ENCODE measurements at places on chromosomes 4 and X.

- no peak for DNase-seq
Observed at GRCh38 chr4:126799416-126799815, 833.3 kb upstream of the INTU start.

DNA sequence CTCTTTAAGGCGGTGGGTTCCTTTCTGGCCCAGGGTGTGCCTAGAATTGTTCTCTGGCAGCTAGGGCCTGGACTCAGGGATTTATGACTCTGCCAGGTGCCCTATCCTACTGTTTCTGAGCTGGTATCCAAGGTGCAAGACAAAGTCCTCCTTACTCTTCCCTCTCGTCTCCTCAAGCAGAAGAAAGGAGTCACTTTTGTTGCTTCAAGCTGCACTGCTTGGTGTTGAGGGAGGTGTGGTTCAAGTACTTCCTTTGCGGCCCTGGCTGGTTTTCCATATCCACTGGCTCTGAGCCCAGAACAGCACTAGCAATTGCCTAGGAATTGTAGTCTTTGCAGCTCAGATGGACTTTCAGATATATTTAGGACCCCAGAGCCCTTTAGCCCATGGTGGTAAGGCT lies 39.3 kb downstream of the RTL3 start:
- DNase-seq = no peak

DNA sequence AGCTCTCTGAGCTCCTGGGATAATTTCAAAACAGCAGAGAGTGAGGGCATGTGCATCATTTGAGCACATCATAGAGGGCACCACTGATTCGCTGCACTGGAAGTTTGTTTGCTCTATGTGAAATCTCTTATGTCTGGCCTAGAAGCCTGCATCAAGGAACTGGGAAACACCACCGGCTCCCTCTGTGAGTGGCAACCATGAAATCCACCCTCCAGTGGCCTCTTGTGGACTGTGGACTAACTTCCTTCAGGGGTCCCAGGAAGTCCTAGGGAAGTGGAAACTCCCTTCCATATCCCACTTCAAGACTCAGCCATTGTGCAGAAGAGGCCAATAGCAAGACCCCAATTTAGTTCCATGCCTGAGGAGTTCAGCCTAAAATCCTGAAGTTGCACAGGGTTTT lies 48.0 kb upstream of the IGFBP7 start:
- no peak for DNase-seq

GRCh38 chr4:64670647-64671046 lies 261.4 kb upstream of the TECRL start:
- no peak for DNase-seq

DNA sequence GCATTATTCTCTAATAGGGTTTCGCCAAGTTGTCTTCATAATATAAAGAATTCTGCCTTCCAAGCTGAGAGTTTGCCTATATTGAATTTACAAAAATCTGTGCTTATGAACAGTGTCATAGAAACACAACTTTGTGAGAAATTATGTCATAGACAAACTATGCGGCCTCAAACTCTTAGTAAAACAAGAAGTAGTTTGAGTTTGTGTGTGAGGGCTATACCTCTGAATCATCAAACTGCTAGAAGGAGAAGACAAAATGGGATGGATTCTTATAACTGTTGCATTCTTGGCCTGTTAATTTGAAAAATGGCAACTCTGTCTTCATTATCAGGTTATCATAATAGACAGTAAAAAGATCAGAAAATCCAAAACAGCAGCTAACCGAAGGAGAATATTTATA lies 46.1 kb upstream of the NAP1L5 start:
- DNase-seq = no peak

DNA sequence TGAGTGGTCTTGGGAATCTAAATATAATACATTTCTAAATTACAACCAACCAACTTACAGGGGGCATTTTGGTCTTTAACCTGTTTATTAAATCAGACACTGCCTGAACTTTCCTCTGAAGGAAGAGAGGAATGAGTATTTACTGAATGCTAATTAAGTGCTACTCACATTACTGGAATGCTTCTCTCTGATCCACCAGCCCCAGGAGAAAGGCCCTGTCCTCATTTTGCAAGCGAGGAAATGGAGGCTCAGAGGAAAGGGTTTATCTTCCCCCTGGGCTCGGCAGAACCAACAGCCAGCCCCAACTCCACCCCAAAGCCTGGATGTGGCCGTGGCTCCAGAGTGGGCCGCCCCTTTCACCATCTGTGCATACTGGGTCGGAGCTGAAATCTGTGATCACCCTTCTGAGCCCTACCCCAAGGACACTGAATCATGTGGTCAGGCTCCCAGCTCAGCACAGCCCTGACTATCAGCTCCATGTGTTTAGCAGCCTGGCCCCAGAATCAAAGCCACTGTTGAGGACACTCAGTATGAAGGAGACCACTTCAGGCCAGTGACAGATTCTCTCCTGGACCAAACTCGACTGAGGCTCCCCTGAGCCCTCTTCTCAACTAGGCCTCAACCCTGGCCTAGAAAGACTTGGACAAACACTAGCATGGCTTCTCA lies 56.7 kb upstream of the ENPP6 start:
- no peak for DNase-seq

- DNase-seq = peak; percentile 75
Observed at GRCh38 chrX:74421036-74421739, at the start of gene SLC16A2. Gene SLC16A2 (plus strand): TSS chrX:74421493. CDS start chrX:74421638, 145 bp downstream.

DNA sequence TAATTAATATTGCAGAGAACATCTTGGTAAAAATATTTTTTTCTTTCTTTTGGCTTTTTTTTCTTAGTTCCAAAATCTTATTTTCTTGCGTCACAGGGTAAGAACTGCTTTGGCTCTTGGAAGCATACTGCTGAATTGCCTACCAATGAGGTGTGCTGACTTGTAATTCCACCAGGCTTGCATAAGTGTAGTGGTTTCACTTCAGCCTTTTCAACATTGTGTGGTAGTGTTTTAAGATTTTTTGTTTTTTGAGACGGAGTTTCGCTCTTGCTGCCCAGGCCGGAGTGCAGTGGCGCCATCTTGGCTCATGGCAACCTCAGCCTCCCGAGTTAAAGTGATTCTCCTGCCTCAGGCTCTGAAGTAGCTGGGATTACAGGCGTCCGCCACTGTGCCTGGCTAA lies 42.4 kb downstream of the N4BP2 start:
- no peak for DNase-seq

DNA sequence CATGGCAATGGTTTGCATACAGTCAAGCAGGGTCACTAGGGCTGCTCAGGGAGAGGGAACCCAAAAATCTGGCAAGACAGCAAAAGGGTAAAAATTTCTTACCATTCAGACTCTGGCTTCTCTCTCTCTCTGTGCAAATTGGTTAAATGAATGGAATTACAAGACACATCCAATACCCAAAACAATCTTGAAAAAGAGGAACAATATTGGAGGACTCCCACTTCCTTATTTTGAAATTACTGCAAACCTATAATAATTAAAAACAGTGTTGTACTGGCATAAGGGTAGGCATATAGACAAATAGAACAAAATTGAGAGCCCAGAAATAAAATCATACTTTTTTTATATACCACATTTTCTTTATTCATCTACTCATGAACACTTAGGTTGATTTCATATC lies 24.1 kb downstream of the ETDA start:
- no peak for DNase-seq

DNA sequence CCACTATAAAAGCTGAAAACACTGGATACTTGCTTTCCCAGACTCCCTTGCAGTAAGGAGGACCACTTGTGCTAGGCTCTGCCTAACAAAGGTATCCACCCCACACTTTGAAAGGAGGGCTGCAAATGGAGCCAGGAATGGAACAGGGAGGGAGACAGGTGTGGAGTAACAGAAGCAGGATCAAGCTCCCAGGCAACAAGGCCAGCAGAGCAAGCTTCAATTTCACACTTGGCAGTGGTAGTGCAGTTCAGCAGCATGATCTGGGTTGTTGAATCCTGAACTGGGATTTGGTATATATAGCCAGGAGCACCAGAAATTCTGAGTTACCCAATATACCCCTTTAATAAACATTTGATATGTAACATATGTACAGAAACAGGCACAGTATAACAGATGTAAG lies 9.8 kb downstream of the LAMP2 start:
- no peak for DNase-seq

DNA sequence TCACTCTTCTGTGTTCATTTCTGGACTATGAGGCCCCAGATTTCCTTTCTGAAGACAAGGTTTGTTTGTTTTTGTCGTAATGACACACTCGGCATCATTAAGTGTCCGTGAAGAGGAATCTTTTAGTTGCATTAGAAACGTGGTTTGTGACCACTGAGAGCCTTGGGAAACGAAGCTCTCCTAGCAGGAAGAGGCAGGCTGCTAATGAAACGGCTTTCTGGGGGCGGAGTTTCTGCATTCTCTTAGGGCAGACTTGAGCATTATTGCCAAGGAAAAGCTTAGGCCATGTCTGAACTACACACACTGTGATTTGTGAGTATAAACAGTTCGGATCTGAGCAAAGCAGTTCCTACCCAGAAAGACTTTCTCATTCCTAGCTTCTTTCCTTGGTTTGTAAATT lies 64.0 kb downstream of the SOX3 start:
- no peak for DNase-seq

DNA sequence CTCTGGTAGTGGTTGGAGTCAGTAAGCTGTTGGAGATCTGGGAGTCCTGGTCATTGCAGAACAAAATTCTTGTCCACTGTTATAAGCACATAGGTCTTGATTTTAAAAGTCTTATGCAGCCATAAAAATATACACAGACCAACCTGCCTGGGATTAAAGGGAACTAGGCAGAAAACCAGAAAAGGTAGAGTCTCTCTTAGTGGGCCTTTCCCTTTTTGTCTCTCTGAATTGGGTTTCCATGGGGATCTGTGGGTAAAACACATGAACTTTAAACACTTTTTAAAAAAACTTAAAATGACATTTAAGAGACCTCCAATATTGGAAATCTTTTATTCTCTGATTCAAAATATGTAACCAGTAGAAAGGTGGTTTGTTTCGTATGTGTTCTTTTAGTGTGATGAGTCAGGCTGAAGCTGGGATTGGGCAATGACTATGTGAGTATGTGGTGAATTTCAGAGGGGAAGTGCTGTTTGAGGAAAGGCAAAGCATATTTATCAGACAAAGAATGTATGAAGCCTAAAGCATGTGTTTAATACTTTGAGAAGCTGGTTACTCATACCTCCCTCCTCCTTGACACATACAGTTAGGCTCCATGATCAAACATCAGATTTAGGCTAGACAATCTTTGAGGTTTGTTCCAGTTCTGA lies 29.6 kb downstream of the SLC16A2 start:
- no peak for DNase-seq

DNA sequence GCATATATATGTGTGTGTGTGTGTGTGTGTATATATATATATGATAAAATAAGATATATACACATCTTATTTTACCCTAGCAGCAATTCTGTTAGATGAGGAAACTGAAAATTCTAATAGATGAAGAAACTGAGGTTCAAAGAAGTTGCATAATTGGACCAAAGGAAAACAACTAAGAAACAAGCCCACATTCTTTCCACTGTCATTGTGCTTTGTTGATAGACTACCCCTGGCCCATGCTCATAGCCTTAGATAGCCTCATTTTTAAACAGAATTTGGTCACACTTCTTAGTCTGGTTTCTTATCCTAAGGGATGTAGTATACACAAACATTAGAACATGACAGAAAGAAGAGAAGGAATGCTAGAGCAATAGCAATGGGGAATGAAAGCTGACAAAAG lies 138.8 kb downstream of the NDST3 start:
- no peak for DNase-seq

Data from NCI-H524 treated with DMSO at 0.1 percent for 48 hours (cell line).